ENCODE measurements at places on chromosomes 13 and 19. TPM values are rescaled to one million over a fixed set of nuclear protein-coding genes. Genes with fewer than 3 reads are reported as not detected.

Gene SIGLEC12
- 0.34 TPM for polyA plus RNA-seq

Gene NUFIP1
- 2.8 TPM for polyA plus RNA-seq

Gene LILRB3
- 2.8 TPM for polyA plus RNA-seq

- no peaks in the 10 kb centered on the region for H3K36me3 ChIP-seq
- H3K27ac ChIP-seq = no peak overlapping the region
- H3K4me3 ChIP-seq = no peak overlapping the region
- H3K27me3 ChIP-seq = no peaks in the 10 kb centered on the region
- H3K4me1 ChIP-seq = no peaks in the 10 kb centered on the region
- no peak for DNase-seq
Measured at GRCh38 chr13:93549326-93550005, 322.9 kb downstream of the GPC6 start.

DNA sequence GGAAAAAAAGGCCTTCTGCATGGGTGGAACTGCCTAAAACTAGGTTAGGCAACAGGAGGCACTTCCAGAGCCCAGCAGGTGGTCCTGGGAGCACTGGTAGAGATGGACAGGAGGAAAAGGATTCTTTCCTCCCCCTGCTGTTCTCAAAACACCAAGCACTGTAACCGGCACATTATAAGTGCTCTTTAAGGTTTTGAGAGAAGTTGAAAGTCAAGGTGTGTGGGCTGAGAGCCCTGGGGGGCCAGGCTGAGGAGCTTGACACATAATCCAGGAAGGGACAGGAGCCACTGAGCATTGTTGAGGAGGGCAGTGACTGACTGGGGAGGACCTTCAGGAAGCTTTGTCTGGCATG, 32.3 kb downstream of the SPATA13 start:
- no peak overlapping the region for H3K4me3 ChIP-seq
- no peaks in the 10 kb centered on the region for H3K4me1 ChIP-seq
- H3K36me3 ChIP-seq = no peaks in the 10 kb centered on the region

- DNase-seq = peak; percentile 25
- no peaks in the 10 kb centered on the region for H3K4me1 ChIP-seq
- H3K36me3 ChIP-seq = no peaks in the 10 kb centered on the region
- no peak overlapping the region for H3K27ac ChIP-seq
- H3K27me3 ChIP-seq = peaks cover 4% of the 10 kb centered on the region
Measured at GRCh38 chr13:96091164-96092117, 1.5 kb downstream of the HS6ST3 start.

DNA sequence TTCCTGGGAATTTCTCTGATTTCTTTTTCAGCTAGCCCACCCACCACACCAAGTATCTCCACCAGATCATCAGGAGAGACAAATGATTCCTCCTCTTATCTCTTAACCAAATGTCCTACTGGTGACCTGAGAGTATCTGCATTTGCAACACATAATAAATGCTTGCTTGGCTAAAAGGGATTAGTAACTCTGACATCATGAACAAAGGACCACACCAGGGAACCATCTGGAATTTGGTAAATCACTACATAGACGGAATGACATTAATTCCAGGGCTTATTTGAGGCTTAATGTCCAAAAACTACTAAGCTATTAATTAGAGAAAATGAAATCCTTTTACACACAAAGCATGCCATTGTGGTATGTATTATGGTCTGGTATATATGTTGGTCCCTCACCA, 139.0 kb downstream of the RAP2A start:
- no peak overlapping the region for H3K4me3 ChIP-seq
- DNase-seq = no peak
- H3K27ac ChIP-seq = no peak overlapping the region
- H3K4me1 ChIP-seq = no peaks in the 10 kb centered on the region
- no peaks in the 10 kb centered on the region for H3K36me3 ChIP-seq

DNA sequence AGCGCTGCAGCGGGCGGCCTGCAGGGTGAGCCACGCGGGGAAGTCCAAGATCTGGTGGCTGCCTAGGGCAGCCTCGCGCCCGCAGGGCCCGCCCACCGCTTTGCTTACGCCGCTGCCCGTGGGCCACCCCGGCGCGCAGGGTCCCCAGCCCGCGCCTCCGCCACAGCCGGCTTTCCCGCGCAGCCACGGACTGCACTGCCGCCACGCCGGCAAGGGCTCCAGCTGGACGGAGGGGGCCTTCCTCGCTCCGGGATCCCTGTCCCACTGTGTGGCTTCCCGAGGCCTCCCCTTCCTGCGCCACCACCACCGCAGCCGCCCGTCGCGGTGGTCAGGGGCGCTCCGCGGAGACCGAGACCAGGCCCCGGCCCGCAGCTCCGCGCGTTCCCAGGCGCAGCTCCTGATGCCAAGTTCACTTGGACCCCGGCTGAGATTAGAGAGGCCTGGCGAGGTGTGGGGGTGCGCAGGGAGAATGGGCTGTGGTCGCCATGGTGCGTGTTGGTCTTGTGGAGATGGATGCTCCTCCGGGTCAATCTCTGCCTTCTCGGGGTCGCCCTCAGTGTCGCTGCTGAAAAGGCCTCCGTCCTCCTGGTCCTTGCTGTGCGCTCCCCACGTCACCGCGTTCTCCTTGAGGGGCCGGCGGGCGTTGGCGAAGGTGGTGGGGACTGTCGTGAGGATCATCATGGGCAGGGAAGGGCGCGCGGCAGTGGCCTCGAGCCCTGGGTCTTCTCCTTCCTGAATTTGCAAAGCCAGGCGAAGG, 17.9 kb upstream of the RNF17 start:
- no peaks in the 10 kb centered on the region for H3K4me1 ChIP-seq
- H3K27me3 ChIP-seq = peaks cover 34% of the 10 kb centered on the region
- H3K27ac ChIP-seq = no peak overlapping the region
- DNase-seq = no peak
- no peaks in the 10 kb centered on the region for H3K36me3 ChIP-seq
- H3K4me3 ChIP-seq = no peak overlapping the region

Data from adrenal gland (tissue), 19 donors.